NCI-H2227 treated with DMSO at 0.1 percent for 48 hours (cell line): ENCODE measurements at places on chromosomes 7 and 10.

GRCh38 chr7:77439572-77439971 lies 23.4 kb upstream of the GSAP start:
- peak; percentile 34 for DNase-seq

DNA sequence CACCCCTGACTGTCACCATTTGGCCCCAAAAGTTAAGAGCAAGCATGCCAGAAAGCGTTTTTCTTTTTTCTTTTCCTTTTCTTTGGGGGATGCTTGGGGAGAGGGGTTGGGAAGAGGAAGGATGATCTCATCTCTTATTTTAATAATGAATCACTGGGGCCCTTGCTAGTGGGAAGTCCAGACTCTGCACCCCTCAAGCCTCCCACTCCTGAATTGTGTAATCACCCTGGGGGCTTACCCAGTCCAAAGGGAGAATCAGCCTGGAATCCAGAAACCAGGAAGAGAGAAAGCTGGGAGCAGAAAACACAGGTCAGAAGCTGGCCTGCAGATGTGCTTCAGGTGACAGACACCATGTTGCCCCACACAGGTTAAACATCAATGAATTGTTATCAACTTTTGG lies 14.7 kb upstream of the HABP2 start:
- DNase-seq, result no peak

DNA sequence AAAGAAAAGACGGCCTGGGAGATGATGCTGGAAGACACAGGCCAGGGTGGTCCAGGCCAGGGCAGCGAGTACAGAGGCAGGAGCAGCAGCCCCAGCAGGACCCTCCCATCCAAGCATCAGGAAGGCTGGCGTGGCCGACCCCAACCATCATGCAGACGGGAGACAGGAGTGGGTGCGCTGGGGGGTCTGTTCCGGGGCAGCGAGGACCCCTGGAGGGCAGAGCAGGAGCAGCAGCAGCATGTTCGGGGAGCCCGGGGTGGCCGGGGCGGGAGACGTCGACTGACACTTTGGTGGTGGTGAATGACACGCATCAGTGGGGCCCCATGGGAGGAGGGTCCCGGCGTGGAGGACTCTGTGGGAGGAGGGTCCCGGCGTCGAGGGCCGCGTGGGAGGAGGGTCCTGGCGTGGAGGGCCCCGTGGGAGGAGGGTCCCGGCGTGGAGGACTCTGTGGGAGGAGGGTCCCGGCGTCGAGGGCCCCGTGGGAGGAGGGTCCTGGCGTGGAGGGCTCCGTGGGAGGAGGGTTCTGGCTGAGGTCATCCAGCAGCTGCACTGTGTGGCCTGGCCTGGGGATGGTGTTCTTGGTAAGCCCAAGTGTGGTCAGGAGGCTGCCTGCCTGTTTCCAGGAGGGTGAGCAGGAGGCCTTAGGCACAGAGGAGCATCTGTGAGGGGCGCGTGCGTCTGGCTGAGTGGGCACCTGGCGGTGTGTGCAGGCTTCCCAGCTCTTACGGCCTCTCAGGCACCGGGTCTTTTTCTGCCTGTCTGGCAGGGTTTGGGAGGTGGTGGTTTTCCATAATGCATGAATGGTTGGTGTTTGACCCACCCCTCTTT lies 38.9 kb downstream of the FAM20C start:
- no peak for DNase-seq

GRCh38 chr10:29688230-29688661 lies 53.5 kb upstream of the SVIL start:
- peak; percentile 23 for DNase-seq

GRCh38 chr7:129781928-129782817 lies 170.6 kb downstream of the UBE2H start:
- no peak for DNase-seq

DNA sequence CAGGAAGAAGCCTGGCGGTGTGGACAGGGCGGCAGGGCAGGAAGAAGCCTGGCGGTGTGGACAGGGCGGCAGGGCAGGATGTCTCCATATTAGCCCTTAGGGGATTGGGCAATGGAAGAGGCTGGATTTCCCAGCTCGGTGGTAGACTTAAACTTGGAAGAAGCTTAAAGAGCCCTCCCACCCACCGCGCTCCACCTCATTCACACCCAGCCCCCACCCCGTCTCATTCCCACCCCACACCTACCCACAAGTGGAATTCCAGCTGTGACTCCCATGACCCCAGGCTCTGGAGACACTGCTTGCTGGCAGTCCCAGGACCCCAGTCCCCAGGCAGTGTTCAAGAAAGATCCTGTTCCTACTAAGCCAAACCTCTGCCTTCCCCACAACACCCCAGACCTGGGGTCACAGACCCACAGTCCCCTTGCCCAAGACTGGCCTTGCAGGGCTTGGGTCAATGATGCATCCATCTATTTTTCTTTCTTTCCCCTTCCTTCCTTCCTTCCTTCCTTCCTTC lies 34.0 kb downstream of the SPDYE6 start:
- DNase-seq, result no peak

- DNase-seq, result no peak
These were observed 66.7 kb upstream of the FGL2 start for GRCh38 chr7:77266291-77266794.

- DNase-seq, result no peak
These were observed 47.3 kb downstream of the TFPI2 start for GRCh38 chr7:93843260-93843659.

DNA sequence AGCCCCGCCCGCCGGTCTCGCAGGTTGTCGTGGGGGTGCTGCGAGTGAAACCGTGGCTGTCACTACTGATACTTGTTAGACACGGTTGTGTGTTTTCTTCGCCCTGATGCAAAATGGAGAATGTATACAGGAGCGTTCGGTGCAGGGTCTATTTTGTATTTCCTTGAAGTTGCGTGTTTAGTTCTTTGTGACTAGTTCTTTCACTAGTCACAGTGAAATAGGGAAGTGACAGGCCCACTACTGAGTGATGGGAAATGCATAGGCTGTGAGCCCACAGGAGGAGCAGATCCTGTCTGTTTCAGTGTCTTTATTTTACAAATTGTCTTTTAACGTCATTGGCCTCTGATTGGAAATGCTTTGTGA lies 675 bp downstream of the ABRAXAS2 start:
- no peak for DNase-seq

DNA sequence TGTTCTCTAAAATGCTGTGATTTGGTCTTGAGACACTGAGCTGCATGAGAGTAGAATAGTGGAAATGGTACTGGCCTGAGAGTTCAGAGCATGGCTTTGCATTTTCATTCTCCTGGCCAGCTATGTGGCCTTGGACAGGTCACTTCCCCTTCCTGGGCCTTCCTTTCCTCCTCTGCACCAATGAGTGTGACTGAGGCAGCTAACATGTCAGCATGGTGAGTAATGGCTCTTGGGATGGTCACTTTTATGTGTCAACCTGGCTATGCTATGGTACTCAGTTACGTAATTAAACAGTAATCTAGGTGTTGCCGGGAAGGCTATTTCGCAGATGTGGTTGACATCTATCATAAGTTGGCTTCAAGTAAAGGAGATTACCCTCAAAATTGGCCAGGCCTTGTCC lies 109.3 kb downstream of the RTKN2 start:
- no peak for DNase-seq

GRCh38 chr10:117260084-117260483 lies 19.2 kb downstream of the SLC18A2 start:
- DNase-seq, result no peak
